ENCODE measurements at places on chromosomes 5 and 9.

DNA sequence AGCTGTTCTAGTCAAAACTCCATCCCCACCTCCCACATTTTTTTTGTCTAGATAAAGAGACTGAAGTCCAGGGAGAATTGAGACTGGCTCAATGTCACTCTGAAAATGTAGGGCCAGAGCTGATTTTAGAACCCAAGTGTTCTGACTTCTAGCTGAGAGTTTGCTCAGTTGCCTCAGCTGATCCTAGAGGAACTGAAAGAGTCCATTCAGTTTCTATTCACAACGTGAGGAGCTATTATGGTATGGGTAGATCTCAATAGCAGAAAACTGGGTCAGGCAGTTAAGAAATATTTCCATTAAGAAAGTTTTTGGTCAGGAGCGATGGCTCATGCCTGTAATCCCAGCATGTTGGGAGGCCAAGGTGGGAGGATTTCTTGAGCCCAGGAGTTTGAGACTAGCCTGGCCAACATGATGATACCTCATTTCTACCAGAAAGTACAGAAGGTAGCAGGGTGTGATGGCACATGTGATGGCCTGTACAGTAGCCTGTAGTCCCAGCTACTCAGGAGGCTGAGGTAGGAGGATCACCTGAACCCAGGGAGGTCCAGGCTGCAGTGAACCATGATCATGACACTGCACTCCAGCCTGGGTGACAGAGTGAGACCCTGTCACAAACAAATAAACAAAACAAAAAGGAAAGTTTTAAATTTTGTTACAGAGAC is 61.7 kb downstream of the GLRA1 start:
- no peak for DNase-seq

- DNase-seq = no peak
Measured at GRCh38 chr9:136981588-136982231, 1.1 kb upstream of the LCNL1 start.

DNA sequence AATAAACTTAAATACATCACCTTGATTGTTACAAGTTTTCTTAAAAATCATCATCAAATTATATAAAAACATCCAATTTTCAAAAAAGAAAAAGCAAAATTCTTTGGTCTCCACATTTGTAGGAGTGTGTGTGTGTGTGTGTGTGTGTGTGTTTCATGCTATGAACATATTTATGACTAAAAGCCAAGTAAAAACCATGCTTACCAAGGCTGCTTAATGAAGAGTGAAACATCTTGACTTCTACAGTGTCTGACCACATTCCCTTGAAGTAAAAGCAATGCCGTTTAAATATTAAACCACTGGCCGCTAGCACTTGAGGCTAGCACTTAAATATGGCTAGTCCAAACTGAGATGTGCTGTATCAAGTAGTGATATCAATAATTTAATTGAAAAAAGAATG is 549.1 kb upstream of the CCNG1 start:
- no peak for DNase-seq

DNA sequence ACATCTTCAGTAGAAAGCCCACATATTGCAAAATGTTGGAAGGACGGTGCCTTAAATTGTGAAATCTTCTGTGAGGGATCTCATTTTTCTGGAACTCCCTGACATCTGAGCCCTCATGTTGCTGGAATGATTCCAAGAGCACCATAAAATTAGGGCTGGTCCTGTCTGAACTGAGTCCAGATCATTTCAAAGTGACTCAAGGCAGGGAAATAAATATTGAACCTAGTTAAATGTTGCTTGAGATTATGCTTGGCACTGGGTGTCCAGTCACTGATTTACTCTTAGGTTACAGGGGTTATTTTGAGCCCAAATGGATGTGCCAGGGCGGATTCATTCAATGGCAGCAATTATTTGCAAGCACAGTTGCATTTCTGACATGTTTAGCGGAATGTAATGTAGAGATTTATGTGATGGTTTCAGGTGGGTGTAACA is 437.0 kb downstream of the PIK3R1 start:
- DNase-seq = no peak

GRCh38 chr9:114820776-114821501 is 15.1 kb upstream of the TNFSF15 start:
- DNase-seq = no peak

- no peak for DNase-seq
Measured at GRCh38 chr5:92800365-92800764, 780.7 kb downstream of the NR2F1-AS1 start.

GRCh38 chr5:54243483-54244080 is 66.8 kb downstream of the ARL15 start:
- DNase-seq = peak; percentile 35

DNA sequence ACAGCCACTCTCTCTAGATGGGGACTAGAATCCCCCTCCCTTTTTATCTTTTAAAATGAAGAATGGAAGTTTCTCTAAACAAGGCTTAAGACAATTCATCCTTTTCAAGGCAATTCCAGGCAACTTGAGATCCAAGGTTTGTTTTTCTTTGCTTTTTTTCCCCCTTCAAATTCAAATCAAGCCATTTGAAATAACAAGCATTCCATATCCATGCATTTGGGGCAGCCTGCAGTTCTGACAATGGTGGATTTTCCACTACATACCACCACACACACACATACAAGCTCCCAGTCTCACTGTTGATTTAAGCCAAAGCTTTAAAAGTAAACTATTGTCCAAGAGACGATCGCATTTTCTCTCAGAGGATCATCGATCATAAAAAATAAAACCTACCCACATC is 424 bp downstream of the INSYN2B start:
- DNase-seq = no peak

GRCh38 chr5:178589180-178590140 is 733 bp downstream of the COL23A1 start:
- DNase-seq = peak; percentile 79
